ENCODE measurements at places on chromosomes 16 and 17.
A peak's percentile ranks its signal among the peaks of the same experiment; 100 is the strongest.

- DNase-seq = no peak
These were observed 26.5 kb downstream of the EPN2 start for GRCh38 chr17:19263641-19264051.

GRCh38 chr16:77696149-77696548, 26.2 kb upstream of the NUDT7 start:
- no peak for DNase-seq

GRCh38 chr17:74049167-74049966, 154.1 kb upstream of the RPL38 start:
- DNase-seq = no peak

GRCh38 chr17:27563532-27563931, 67.5 kb upstream of the LGALS9 start:
- DNase-seq = no peak

GRCh38 chr17:65984299-65984698, 207.6 kb downstream of the CEP112 start:
- no peak for DNase-seq

- DNase-seq = peak; percentile 76
These were observed 17.9 kb downstream of the LIG3 start for GRCh38 chr17:34998205-34998604.

DNA sequence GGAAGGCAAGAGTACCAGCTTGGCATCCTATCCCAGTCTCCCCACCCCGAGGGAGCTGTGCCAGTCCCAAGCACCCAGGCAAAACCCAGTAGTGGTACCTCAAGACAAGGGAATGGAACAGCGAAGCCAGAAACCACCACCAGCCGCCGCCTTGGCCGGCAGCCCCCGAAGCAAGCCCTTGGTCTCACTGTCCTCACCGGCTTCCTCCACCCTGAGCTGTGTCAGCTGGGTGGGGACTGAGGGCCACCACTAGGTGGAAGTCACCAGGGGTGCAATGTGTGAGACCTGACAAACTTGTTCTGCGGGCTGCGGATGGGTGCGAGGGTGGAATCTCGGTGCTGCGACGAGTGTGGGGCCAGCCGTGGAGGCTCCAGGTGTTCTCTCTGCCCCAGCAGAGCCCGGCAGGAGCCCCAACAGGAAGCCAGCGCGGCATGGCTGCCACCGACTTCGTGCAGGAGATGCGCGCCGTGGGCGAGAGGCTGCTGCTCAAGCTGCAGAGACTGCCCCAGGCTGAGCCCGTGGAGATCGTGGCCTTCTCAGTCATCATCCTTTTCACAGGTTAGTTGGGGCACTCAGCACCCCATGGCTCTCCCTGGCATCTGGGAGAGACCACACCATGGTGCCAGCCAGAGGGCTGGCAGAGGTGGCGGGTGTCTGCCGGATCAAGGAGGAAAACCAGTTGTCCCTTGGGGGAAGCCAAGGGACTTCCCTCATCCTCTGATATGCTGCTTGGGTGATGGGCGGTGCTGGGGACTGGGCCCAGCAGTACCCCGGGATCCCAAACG, 6.7 kb downstream of the SMIM5 start:
- DNase-seq = no peak

All from stimulated activated CD4-positive, alpha-beta T cell treated with anti-CD3 and anti-CD28 coated beads, Interleukin-15, amount 100 ng/mL, for 48 hours (primary cell).